ENCODE measurements at places on chromosomes 13 and 19. TPM values are rescaled to one million over a fixed set of nuclear protein-coding genes. Genes with fewer than 3 reads are reported as not detected.

- DNase-seq, result no peak
Observed at GRCh38 chr19:44738603-44739558, 9.6 kb upstream of the BCL3 start.

Gene RXFP2
- total RNA-seq, result not detected

DNA sequence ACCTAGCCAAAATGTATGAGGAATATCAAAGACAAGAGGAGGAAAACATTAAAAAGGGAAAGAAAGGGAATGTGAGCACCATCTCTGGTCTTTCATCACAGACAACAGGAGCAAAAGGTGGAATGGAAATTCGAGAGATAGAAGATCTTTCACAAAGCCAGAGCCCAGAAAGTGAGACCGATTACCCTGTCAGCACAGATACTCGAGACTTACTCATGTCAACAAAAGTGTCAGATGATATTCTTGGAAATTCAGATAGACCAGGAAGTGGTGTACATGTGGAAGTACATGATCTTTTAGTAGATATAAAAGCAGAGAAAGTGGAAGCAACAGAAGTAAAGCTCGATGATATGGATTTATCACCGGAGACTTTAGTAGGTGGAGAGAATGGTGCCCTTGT is 217.0 kb downstream of the NBEA start:
- DNase-seq, result no peak

DNA sequence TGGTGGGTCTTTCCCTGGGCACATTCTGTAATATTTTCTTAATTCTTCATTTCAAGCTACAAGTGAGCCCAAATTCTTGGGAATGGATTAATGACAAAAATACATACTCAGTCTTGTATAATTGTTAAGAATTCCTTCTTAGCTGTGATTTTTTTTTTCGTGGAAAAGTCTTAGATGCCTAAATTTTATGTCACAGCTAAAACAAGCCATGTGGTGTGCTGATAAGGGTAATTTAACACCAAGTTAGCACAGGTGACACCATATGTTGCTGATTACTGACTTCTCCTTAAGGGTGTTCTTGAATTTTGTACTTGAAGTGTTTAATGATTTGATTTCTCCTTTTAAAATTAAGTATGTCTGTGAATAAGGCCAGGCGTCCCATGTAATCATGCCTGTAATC is 29.3 kb downstream of the WDFY2 start:
- DNase-seq, result no peak

DNA sequence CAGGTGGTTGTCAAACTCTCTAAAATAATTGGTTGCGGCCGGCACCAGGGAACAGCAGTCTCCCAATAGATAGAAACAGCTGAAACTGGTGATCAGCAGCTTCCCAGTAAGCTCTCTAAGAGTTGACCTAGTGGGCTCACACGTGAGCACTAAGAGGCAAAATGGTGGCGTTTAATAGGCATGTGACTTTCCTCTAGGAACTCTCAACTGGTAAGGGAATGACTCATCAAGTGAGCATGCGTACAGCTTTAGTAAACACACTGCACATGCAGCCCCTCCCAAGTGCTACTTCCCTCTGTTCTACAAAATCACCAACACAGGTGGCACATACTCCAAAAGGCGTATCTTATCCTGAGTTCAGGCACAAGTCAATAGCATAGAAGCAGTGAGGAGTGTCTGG is 41.7 kb downstream of the TNFSF11 start:
- no peak for DNase-seq

Data from left cardiac atrium (tissue), 4 donors.